ENCODE measurements at places on chromosomes 5 and 9.

- no peak for DNase-seq
Measured at GRCh38 chr9:99826579-99826978, 4.9 kb downstream of the NR4A3 start.

DNA sequence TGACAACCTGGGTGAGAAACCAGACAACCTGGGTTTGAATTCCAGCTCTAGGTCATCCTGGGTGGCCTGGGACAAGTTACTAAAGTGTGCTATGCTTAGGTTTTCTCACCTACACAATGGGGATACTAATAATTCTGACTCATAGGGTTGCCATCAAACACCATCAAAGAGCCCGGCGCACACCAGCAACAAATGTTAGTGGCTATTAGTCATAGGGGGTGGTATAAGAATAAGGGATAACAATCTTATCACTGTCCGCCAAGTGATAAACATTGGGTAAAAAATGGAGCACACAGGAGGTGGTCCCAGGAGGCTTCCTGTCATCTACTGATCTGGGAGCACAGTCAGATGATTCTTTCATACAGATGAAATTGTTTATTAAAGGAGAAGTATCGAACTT lies 61.4 kb upstream of the AFAP1L1 start:
- DNase-seq, result no peak

GRCh38 chr9:133247632-133248031 lies 27.4 kb downstream of the ABO start:
- DNase-seq, result no peak

DNA sequence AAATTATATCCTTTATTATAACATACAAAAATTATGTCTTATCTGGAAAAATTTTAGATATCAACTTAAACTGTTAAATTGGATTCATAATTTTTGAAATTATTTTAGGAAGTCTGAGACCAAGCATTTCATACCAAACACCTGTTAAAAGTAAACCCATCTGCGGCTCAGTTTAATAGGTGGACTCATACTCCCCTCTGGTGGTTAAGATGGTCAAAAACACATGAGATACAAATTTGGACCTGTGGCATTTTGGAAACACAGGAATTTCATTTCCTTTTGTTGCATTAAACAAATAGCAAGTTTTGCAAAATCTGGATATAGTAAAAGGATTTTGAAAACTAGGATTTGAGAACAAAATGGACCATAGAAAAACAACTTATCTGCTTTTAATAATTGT lies 53.7 kb downstream of the RGMB start:
- peak; percentile 70 for DNase-seq

GRCh38 chr9:90095682-90096081 lies 490.9 kb downstream of the GADD45G start:
- peak; percentile 18 for DNase-seq

- DNase-seq, result peak; percentile 15
Measured at GRCh38 chr9:83167126-83167525, 104.2 kb upstream of the RASEF start.

GRCh38 chr9:94166976-94167346 lies 82.7 kb downstream of the PTPDC1 start:
- peak; percentile 94 for DNase-seq

DNA sequence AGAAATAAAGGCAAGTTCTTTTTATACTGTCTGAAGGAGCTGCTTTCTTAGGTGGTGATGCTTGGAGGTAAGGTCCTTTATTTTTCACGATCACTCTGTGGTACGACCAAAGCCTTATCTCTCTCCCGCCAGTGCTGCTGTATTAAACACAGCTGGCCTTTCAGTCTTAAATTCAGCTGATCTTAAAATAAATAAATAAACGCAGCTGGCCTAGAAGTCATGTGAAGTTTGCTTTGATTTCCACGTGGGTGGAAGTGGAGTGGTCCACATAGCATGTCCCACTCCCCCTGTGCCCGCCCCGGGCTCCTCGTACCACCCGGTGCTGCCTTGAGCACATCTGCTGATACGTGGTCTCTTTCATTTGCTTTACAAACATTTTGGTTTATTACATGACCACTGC lies 260.4 kb downstream of the FANCC start:
- DNase-seq, result no peak

GRCh38 chr5:66617226-66617861 lies 21.2 kb downstream of the MAST4 start:
- no peak for DNase-seq

DNA sequence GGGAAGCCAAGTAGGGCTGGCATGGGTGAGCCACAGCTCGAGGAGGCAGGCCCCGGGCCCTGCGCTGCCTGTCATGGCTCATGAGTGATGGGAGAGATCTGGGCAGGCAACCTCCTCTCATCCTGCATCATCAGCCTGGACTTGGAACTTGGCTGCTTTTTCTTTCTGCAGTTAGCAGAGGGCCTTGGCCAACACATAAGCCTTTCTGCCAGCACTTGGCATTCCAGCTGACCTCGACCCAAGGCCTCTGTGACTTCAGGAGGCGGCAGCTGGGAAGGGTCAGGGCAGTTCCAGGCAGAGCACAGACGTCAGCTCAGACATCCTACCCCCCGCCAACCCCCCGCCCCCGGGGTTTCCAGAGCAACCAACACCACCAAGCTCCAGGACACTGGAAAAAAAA lies 7.6 kb downstream of the S1PR3 start:
- DNase-seq, result no peak

- no peak for DNase-seq
Measured at GRCh38 chr9:8555762-8556500, 756.4 kb upstream of the DMAC1 start.

Measured in GM23338 (cell line).